CD4-positive, alpha-beta T cell treated with Interleukin-17A for 4 hours (primary cell): ENCODE measurements at places on chromosomes 7 and 10.

- DNase-seq, result no peak
Observed at GRCh38 chr7:81075150-81075549, 156.3 kb upstream of the SEMA3C start.

- DNase-seq, result no peak
Observed at GRCh38 chr10:94052866-94053791, 59.4 kb downstream of the PLCE1 start.

- DNase-seq, result no peak
Observed at GRCh38 chr7:17444151-17444550, 145.7 kb downstream of the AHR start.

DNA sequence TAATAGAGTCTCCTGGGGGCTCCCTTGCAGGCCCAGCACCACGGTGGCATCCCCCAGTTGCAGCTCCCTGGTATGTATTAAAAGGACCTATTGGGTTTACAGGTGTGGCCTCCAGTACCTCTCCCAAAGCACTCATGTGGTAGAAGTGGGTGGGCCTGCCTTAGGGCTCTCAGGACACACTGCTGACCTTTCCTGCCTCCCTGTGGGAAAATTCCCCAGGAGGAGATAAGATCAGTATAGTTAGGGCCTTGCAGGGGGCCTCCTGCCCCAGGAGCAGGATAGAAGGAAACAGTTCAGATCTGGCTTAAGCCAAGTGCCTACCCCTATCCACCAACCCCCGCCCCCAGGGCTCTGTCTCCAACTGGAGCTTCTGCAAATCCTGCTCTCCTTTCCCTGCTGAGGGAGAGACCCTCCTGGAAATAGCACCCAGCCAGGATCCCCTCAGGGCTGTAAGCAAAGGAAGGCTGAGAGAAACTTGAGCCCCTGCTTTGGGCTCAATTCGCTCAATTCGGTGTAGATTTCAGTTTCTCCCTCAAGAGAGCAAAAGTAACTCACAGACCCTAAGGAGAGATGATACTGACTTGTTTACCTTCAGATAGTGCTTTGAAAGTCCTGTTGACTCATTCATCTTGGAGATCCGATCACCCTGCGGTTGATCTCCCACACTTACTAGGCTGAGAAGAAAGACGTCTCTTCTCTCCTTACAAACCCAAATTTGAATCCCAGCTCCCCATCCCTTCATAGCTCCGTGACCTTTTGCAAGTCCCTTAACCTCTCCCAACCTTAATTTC, 130.6 kb downstream of the WDR11 start:
- DNase-seq, result no peak

GRCh38 chr10:127878475-127879055, 14.2 kb downstream of the CLRN3 start:
- no peak for DNase-seq

DNA sequence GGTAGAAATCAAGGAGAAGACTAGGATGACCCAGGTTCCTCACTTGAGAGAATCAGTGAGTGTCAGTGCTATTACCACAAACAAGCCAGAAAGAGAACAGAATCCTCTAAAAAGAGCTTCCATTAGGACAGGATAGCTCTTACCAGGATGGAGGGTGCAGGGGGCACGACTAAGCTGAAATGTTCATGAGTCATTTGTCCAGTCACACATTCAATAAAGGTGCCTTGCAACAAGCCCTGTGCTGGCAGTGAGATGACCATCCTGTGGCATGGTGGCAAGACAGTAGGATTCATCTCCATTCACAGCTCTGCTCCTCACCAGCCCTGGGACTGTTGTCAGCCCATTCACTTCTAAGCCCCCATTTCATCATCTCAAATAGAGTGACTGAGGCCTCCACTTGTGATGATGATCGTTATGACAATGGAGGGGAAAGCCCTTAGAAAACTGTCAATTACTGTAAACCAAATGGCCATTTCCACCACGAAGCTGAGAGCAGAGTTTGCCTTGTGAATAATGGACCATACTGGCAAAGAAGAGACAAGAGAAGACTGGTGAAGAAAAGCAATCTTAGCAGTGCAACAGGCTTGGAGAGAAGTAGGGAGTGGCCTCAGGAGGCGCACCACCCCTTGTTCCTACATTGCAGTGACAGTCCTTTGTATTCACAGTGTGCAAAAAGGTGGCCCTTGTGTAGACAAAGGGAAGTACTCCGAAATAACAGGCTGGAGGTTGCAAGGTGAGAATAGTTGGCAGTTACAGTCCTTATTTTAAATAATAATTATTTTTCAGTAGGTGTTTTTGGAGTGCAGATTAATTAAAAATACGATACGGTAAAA, 9.0 kb upstream of the WIPF3 start:
- no peak for DNase-seq

DNA sequence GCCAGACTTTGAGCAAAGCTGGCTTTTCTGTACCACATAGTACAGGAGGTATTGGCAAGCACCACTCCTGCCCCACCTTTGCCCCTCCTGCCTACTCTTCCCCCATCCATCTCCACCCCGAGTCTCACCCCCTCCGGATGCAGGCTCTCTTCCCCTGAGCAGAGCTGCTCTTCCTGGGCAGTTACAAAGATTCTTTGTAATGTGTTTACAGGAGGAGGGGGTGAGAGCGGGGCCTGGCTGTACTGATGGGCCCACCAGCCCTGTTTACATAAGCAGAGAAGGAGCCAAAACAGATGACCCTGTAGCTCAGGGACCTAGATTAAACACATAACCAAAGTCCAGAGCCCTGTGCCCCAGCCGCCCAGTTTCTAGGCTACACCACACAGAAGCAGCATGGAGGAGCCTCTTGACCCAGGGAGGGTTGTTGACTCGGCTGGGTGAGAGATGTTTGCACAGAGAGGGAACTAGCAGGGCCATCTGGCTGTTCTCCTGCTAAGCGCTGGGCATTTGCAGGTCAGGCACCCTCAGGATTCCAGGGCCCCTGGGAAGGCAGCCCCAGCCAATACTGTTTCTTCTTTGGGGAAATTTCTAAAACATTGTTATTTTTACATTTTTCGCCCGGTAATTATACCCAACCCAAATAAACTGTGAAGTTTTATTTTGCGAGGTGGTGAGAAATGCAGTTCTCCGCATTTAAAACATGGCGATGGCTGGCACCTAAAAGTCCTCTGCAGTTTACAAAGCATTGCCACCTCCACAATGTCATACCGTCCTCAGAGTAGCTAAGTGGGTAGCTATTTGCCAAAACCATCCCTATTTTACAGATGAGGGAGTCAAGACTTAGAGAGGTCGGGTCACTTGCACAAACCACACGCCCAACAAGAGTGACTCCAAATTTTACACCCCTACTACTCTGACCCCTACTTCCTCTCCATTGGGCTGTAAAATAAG, 11.4 kb upstream of the ZKSCAN1 start:
- DNase-seq, result no peak

GRCh38 chr10:93193906-93194305, 120.2 kb downstream of the CYP26A1 start:
- no peak for DNase-seq

DNA sequence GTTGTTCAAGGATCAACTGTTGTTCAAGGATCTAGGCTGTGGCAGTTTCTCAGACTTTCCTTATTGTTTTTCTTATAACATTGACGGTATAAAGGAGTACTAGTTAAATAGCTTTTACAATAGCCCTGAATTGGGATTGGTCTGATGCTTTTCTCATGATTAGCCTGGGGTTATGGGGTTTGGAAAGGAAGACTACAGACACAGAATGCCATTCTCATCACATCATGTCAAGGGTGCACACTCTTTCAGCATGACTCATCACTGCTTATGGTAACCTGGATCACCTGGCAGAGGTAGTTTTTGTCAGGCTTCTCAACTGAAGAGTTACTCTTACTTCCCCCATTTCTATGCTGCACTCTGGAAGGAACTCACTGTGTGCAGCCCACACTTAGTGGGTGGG, 194.2 kb upstream of the NPSR1 start:
- DNase-seq, result no peak

DNA sequence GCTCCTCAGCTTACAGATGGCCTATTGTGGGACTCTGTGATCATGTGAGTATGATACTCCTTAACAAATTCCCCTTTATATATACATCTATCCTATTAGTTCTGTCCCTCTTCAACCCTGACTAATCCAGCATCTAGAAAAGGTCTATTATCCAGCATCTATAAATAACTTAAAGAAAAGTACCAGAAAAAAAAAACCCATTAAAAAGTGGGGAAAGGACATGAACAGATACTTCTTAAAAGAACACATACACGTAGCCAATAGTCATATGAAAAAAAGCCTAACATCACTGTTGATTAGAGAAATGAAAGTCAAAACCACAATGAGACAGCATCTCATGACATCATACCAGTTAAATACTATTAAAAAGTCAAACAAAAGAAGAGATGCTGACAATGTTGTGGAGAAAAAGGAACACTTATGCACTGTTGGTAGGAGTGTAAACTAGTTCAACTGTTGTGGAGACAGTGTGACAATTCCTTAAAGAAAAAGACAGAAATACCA, 549.5 kb upstream of the GRM3 start:
- DNase-seq, result no peak

GRCh38 chr10:11125004-11125403, 107.3 kb downstream of the CELF2 start:
- no peak for DNase-seq

- DNase-seq, result no peak
Observed at GRCh38 chr7:81704595-81704994, 65.3 kb downstream of the HGF start.

GRCh38 chr10:76657337-76658012, 980.1 kb downstream of the KCNMA1 start:
- DNase-seq, result no peak

GRCh38 chr7:33722383-33723101, 182.8 kb upstream of the BMPER start:
- DNase-seq, result no peak

- DNase-seq, result no peak
Observed at GRCh38 chr10:62726638-62727037, 77.9 kb upstream of the ADO start.

GRCh38 chr7:9600974-9601373, 1167.6 kb downstream of the NXPH1 start:
- DNase-seq, result no peak

GRCh38 chr7:87339373-87339897, 6.0 kb upstream of the CROT start:
- DNase-seq, result no peak

DNA sequence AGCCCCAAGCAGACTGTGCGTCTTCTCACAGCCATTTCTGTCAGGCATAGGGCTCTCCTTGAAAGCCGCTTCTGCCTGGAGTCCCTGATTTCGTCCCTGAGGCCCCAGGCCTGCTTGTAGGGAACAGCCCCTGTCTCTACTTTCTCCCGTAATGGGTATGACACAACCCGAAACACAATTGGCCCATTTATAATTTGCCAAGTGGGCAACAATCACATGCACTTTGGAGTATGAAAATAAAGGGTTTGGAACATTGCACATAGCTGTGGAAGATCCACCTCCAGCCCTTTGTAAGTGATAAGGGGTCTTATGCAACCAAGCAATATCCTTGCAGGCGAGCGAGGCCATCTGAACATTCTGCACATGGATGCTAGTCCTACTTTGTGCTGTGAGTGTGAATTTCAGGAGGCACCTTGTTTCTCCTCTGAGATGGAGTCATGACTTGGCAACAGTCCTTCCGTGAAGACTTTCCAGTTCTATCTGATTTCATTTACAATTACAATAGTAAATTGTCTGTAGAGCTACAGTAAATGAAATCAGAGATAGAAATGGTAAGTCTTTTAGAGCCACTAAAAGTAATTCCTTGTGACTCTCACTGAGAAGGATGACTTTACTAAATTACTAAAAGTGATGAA, 141.5 kb downstream of the CUBN start:
- DNase-seq, result no peak

DNA sequence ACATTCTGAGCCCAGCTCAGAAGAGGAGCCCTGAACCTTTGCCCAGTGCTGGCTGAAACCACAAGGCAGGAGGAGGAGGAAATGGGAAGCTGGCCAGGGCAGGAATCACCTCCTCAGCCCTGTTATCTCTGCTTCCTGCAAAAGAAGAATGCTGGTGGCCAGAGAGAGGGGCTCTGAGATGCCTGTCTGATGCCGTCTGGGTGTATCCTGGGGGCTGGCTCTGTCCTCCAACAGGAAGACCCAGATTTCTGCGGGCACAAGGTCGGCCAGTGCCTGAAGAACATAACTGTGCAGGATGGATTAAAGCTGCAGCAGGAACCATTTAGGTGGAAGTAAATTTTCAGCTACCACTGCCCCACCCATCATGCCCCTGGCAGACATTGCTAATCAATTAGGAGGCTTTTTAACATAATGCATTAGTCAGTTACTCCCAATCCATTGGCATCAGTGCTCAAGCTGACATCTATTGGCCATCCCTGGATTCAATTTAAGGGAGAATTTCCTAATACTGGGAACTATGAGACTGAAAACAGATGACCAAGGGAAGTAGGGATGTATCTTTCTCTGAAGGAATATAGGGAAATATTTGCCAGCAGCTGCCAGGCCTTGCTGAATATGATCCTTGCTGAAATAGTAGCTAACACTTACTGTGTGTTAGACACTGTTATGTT, 67.7 kb downstream of the COL13A1 start:
- DNase-seq, result no peak

DNA sequence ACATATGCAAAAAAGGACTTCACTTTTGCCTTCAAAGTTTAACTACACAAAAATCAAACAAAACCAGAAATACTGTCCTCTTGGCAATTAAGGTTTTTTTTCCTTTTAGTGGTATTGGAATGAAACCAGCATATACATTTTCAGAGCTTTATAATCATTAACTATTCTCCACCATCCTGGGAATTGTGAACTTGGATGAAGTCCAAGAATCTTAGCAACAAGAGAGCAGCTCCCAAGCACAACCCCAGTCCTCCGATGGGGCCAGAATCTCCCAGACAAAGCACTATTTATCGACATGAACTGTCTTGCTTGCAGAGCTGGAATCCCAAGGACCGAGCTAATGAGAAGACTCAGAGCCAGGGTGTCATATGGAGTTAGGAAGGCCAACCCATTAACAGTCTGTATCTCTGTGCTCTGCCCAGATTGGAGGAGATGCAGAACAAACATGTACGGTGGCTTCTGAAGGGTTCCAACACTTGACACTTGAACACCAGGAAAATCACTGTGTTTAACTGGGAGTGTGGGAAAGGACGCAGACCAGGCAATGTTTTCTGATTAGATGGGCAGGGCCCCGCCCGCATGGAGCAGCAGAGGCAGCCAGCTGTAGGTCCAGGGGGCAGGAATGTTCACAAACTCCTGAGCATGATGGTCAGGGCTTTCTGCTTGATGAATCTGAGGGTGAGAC, 35.5 kb downstream of the PPP1R3C start:
- no peak for DNase-seq

DNA sequence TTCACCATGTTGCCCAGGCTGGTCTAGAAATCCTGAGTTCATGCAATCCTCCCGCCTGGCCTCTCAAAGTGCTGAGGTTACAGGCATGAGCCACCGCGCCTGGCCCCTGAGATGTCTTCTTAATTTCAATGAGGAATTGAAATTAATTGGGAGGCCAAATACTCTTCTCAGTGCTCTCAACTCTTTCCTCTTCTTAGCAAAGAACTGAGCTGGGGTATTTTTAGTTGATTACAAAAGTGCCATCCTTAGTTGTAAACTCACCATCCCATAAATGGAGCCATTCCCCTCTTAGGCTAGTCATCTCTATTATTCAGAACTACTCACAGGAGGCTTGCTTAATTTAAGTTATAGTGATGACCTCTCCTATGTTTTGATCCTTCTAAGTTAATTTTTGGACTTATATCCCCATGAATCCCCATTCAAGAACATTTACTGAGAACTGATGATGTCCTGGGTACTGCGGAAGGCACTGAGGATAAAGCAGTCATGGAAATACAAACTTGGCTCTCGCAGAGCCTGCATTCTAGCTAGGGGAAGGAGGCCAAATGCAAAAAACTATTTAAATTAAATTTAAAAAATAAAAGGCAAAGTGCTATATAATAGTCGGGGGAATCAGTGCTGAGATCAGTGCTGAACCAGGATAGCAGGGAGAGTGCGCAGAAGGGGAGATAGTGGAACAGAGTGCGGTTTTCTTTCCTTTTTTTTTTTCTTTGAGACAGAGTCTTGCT, 145.3 kb downstream of the SFMBT2 start:
- no peak for DNase-seq
